ENCODE measurements at places on chromosomes 3 and 15.
A peak's percentile ranks its signal among the peaks of the same experiment; 100 is the strongest.

DNA sequence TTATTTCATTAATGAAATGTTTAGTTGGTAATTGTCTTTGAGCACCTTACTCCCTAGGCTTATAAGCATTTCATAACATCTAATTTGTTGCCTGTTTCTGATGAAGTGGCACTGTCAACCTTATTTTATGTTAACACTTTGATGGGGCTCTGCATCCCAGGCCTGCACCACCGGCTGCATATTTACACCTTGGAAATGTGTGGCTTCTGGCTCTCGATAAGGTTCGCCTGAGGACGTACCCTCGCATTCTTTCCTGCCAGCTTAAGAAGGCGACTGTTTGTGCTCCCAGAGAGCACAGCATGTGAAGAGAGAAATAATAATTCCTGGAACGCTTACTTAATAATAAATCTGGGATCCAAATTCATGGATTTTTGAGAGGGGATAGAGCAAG lies 763.3 kb upstream of the CFAP20DC start:
- DNase-seq, result no peak

- no peak for DNase-seq
Measured at GRCh38 chr15:98525661-98526001, 122.7 kb upstream of the IGF1R start.

DNA sequence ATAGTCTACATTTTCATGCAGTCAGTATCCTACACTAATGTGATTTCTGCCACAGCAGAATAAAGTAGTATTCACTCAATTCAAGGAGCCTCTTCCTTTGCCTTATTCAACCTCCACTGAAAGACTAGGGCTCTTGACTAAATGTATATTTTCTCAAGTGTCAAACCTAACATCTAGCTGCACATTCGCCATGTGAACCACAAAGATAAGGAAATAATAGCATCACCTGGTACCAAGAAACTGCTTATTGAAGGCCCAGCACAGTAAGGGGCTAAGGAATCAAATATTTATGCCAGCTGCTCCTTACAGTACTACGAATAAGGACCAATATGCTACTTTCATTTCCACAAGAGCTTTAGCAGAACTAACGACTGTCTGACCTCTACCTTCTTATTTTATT lies 1.3 kb downstream of the SRP14 start:
- DNase-seq, result no peak

GRCh38 chr3:30166535-30166934 lies 439.9 kb upstream of the TGFBR2 start:
- no peak for DNase-seq

DNA sequence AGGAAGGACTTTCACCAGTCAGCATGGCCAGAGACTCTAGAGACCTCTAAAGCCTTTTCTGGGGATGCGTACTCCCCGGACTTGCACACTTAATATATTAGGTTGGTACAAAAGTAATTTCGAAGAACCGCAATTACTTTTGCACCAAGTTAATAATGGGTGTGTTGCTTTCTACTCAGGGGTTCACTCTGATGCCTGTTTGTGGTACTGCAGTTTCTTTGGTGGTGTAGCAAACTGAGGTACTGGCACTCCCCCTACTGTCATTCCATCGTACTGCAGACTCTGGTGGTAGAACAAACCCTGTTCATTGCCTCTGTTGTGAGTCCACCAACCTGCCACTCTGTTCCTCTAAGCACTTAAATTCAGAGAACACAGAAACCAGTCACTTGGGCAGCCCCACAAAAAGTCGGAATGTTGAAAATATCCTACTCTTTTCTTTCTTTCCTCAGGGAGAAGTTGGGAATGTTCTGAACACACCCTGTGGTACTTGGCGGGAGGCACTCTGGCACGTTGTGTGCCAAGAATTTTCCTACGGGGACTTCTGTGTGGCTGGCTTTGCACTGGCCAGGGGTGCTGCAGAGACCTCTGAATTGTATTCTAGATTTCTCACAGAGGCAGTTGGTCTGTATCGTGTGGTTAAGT lies 46.3 kb downstream of the GABRG3 start:
- DNase-seq, result peak; percentile 11

- no peak for DNase-seq
Measured at GRCh38 chr3:106213954-106214353, 345.1 kb upstream of the CBLB start.

GRCh38 chr3:118269537-118270125 lies 765.0 kb downstream of the IGSF11 start:
- no peak for DNase-seq

- no peak for DNase-seq
Measured at GRCh38 chr3:21073561-21073960, 677.4 kb downstream of the ZNF385D start.

GRCh38 chr3:54176106-54176505 lies 53.8 kb downstream of the CACNA2D3 start:
- DNase-seq, result no peak

- DNase-seq, result peak; percentile 4
Measured at GRCh38 chr3:115913069-115913686, 289.9 kb downstream of the GAP43 start.

DNA sequence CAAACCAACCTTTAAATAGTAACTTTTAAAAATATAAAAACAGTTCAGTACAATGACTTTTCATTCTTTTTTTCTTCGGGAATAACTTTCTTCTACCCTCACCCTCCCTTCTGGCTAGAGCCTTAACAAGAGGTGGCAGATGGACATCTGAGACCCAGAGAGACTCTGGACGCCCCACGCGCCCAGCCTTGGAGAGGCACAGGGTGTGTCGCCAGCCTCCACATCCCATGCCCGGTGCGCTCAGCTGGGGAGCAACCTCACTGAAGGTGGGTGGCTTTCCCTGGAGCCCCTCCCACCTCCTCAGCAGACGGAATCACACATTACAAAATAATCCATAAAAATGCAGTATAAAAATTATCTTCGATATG lies 49.5 kb downstream of the TLE3 start:
- DNase-seq, result no peak

GRCh38 chr3:25294169-25294805 lies 133.8 kb upstream of the RARB start:
- no peak for DNase-seq

DNA sequence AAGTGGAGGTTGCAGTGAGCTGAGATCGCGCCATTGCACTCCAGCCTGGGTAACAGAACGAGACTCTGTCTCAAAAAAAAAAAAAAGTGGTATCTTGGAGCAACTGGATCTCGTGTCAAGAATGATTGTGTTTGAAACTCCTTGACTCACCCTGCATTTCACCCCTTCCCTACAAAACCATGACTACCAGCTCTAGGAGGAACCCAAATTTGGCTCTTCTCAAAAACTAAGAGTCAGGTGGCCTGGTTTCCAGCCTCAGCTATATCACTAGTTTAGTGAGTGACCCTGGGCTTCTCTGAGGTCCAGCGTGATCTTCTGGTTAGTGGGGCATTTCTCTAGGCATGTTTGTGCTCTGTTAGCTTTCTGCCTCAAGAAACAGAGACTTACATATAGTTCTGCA lies 222.1 kb downstream of the FAM43A start:
- no peak for DNase-seq

DNA sequence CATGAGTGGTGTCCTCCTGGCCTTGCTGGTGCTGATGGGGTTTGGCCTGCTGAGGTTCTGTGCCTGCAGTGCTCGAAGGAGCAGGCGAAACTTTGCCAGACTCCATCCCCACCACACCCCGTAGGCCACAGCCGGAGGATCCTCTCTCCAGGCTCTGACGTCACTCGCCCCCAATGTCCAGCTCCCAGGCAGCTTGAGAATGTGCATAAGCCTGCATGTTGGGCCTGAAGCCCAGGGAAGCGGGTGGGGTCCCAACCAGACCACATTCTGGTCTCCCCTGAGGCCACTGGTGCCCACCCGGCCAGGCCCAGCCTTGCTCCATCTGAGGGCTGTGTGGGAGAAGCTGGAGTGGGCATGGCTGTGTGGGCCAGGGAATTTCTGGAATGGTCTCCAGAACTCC lies 109.8 kb downstream of the ASB7 start:
- DNase-seq, result no peak

DNA sequence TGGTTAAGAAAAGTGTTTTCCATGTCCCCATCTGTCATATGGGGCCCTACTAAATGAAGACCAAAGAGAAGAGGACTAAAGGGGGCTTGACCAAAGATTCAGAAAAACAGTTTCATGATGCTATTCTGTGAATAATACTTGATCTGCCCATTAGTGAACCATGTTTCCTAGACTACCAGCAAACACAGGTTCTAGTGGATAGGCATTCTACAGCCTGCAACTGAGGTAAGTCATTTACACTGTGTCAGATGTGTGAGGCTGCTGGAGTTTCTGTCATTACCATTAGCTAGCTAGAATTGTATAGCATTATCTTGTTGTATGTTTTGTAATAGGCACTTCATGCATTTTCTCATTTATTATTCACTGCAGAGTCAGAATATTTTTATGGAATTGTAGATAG lies 6.6 kb downstream of the GPR171 start:
- no peak for DNase-seq

DNA sequence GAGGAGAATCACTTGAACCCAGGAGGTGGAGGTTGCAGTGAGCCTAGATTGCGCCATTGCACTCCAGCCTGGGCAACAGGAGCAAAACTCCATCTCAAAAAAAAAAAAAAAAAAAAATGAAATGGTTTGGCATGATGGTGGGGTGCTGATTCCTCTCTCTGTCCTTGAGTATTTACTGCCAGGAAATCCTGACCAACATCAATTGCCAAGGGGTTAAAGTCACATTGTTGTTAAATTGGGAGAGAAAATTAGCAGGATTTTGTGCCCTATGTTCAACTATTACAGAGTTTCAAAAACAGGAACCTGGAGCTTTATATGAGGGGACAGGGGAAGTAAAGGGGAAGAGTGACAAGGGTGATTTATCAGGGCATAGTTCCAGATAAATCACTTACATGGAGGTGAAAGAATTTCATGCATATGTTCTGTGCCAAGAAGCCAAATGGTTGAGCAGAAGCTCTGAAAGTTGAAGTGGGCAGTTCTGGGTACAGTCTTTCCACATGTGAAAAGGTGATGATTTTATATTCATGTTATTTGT lies 70.5 kb upstream of the TSEN2 start:
- DNase-seq, result no peak

DNA sequence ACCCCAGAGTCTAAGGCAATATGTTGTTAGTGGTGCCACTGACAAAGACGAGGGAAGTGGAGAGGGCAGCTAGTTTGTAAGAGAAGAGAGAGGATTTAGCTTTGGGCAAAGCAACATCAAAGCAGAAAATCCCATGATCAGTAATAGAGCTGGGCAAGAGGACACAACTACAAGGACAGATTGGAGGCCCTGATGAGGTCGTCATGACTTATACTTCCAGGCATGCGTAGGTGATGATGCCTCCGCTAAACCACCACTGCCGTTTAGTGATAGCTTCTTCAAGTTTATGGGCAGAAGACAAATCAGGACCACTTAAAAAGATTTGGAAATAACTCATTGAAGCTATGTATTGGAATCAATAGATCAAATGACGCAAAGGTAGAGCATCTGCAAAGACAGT lies 2.6 kb downstream of the HRG start:
- DNase-seq, result no peak

GRCh38 chr3:130850044-130850797 lies 43.7 kb upstream of the ATP2C1 start:
- DNase-seq, result peak; percentile 62

GRCh38 chr15:48415036-48415886 lies 84.0 kb downstream of the DUT start:
- no peak for DNase-seq

- DNase-seq, result no peak
Measured at GRCh38 chr3:56932866-56933265, 127.6 kb upstream of the SPATA12 start.

GRCh38 chr15:52005748-52006701 lies 13.0 kb upstream of the MAPK6 start:
- DNase-seq, result no peak

GRCh38 chr3:190495796-190496195 lies 18.1 kb upstream of the IL1RAP start:
- DNase-seq, result no peak

DNA sequence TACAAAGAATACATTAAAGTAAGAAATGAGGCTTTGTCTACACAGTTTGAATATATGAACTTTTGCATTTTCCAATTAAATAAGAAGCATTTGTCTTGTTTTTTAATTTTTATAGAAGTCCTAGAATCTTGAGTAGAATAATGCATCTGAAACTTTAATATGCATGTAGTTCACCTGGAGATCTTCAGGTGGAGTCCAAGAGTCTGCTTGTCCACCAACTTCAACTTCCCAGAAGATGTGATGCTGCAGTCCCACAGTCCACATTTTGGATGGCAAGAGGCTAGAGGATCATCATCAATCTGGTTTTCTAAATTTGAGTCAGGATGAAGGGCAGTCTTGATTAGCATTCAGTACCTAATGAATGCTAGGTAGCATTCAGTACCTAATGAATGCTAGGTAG lies 357.6 kb upstream of the SOX2 start:
- DNase-seq, result no peak

- no peak for DNase-seq
Measured at GRCh38 chr3:167521006-167521355, 47.1 kb upstream of the SERPINI2 start.

DNA sequence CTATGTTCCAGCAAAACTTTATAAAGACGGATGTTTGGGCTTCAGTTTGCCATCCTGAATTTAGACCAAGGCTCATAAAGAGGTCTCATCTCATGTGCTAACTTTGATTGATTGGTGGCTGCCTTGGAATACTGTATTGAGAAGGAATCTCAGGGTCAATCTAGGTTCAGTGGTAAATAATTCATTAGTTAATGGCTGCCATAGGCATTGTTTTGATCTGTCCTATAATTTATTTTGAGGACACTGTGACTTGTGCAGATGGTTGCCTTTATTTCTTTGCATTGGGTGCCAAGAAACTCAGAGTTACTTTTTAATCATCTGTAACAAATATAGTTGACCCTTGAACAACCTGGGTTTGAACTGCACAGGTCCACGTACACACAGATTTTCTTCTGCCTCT lies 159.8 kb downstream of the B3GALNT1 start:
- DNase-seq, result no peak

- DNase-seq, result no peak
Measured at GRCh38 chr3:183576487-183577107, 21.1 kb upstream of the KLHL6 start.

DNA sequence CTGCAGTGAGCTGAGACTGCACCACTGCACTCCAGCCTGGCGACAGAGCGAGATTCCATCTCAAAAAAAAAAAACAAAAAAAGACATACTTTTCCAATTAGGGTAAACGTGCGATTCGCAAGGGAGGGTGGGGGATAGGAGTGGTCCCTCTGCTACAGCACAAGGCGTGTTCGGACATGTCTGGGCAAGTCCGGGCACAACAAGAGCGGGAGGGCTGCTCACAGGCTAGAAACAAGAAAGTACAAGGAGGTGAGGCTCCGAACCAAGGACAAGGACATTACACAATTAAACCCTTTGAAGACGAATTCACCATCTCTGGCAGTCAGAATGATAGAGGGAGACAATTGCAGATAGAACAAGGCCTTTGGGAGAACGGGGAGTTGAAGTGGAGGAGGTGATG lies 32.2 kb upstream of the BCL2A1 start:
- DNase-seq, result no peak

Data from AG09309 (cell line).